ENCODE measurements at places on chromosomes 4 and X.

DNA sequence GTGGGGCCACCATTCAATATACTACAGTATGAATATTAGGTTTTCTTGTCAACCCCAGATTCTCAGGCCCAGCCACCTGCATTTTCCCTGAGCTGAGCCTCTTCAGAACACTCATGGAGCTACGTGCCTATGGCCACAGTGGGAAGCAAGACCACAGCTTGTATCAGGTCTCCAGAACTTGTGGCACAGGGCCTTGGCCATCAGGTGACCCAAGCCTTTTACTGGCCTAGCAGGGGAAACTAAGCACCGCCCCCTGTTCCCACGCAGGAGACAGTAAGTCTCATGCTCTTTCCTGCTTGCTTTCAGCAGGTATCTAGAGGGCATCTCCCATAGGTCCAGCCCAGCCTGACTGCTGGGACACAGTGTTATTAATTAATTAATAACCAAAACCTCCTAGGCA is 138.4 kb upstream of the MAMLD1 start:
- DNase-seq, result no peak

DNA sequence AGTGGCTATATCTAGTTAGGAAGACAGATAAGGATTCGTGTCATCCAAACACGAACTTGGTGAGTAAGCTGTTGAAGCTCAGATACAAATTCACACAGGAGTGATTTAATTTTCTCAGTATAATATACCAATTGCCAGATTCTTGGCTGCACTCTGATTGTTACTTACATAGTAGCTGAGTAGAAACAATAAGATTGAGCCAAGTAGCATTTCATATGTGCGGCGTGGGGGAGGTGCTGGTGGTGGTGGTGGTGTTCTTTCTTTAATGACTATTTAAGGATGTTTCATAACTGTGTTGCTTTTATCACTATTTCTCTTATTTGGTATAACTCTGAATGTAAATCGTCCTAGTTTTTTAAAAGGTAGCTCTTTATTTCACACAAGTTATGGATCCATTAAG is 102.9 kb downstream of the UGT8 start:
- no peak for DNase-seq

DNA sequence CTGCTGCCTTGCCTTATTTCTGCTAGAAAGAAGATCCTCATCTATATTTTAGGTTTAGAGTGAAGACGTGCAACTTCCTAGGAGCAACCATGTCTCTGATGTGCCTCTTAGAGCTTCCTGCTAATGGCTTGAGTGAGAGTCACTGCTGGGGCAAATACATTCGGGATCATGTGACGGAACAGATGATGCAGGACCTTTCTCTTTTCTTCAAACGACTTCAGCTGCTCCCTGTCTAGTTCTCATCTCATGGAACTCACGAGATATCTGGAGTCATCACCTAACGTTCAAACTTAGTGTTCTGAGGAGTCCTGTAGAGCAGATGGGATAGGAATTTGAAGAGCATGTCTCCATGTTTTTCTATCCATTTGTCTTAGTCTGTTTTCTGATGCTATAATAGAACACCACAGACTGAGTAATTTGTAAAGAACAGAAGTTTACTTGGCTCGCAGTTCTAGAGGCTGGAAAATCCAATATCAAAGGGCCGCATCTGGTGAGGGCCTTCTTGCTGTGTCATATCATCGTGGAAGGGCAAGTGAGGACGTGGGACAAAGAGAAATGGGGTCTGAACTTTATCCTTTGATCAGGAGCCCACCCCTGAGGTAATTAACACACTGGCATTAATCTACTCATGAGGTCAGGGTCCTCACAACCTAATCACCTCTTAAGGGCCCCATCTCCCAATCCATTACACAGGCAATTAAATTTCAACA is 43.5 kb upstream of the SCRG1 start:
- no peak for DNase-seq

DNA sequence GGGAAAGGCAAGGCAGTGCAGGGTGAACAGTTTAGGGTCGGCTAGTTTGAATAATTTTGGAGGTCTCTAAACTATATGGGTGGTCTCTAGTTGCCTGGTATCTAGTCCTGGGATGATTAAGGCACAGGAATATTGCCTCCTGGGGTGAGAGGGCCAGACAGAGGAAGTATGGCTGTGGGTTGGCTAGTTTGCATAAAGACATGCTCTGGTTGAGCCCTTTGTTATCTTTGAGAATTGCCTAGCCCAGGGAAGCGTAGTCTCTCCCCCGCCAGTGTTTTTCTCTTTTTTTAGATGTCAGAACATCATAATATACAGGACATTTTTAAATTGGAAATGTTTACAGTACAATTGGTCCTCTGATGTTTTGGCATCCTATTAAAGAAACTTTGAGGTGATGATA is 163.5 kb downstream of the PWWP3B start:
- DNase-seq, result peak; percentile 79

GRCh38 chrX:150570512-150570911 is 2.1 kb downstream of the MTM1 start:
- no peak for DNase-seq

DNA sequence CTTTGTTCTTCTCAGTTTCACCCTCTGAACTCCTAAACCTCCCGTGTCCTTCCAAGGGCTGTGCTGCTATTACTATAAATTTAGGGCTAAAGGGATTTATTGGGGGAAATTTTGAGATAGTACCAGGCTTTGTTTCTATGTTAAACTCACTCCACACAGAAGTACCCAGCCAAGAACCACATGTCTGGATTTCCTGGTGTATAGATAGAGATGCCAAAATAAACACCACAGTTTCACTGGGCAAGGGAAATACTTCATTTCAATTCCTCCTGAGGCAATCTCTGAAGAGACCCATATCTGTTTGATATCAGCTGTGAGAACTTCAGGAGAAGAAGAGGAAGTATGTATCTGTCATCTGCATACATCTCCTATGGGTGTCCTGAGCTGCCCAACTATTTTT is 21.7 kb upstream of the CLNK start:
- DNase-seq, result no peak

GRCh38 chrX:13764281-13764680 is 29.7 kb downstream of the OFD1 start:
- no peak for DNase-seq

DNA sequence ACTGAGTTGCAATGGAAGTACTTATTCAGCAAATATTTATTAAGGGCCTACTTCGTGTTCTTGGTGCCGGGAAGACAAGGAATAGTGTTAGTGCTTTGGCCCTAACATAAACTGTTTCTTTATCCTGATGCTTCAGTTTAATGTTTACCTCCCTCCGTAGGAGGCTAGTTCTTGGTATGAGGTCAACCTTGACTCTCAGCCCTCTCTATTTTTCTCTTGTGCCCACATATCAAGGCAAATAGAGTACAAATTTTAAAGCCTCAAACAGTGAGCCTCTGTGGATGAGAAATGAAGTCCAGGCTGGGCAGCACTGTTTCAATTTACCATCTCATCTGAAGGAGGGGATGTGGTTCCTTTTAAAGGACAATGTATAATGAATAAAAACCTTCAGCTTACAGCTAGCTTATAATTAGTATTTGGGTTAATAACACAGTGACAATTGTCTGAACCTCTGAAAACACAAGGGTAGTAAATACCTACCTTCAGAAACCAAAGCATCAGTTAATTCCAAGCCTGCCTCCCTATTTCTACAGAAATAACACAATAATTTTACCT is 68.5 kb downstream of the SH3RF1 start:
- no peak for DNase-seq

- DNase-seq, result no peak
Observed at GRCh38 chr4:8314691-8315255, 45.2 kb downstream of the HTRA3 start.

GRCh38 chr4:110163327-110164069 is 34.9 kb downstream of the ELOVL6 start:
- no peak for DNase-seq

- DNase-seq, result no peak
Observed at GRCh38 chr4:166197166-166197565, 324.1 kb downstream of the TLL1 start.

GRCh38 chr4:87266986-87267385 is 46.6 kb upstream of the KLHL8 start:
- no peak for DNase-seq

GRCh38 chr4:106652095-106652494 is 283.5 kb upstream of the GIMD1 start:
- no peak for DNase-seq

- no peak for DNase-seq
Observed at GRCh38 chr4:67727124-67727850, 26.3 kb upstream of the UBA6 start.

DNA sequence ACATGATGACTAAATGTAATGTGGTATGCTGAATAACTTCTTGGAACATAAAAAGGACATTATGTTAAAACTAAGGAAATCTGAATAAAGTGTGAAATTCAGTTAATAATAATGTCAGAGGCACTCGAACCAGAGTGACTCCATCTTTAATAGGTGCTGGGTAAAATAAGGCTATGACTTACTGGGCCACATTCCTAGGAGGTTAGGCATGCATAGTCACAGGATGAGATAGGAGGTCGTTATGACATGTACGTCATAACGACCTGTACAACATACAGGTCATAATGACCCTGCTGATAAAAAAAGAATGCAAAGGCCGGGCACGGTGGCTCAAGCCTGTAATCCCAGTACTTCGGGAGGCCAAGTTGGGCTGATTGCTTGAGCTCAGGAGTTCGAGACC is 28.9 kb upstream of the OPHN1 start:
- DNase-seq, result no peak

- no peak for DNase-seq
Observed at GRCh38 chrX:130179579-130180215, 7.9 kb downstream of the RAB33A start.

GRCh38 chr4:152443859-152444258 is 92.0 kb downstream of the FBXW7 start:
- DNase-seq, result no peak

- no peak for DNase-seq
Observed at GRCh38 chr4:37590016-37590415, 96.2 kb downstream of the RELL1 start.

- DNase-seq, result no peak
Observed at GRCh38 chr4:73885574-73886267, 16.5 kb downstream of the CXCL1 start.

- DNase-seq, result peak; percentile 28
Observed at GRCh38 chrX:55919367-55920221, 202.0 kb downstream of the RRAGB start.

- no peak for DNase-seq
Observed at GRCh38 chr4:68346461-68346860, 3.4 kb downstream of the YTHDC1 start.

DNA sequence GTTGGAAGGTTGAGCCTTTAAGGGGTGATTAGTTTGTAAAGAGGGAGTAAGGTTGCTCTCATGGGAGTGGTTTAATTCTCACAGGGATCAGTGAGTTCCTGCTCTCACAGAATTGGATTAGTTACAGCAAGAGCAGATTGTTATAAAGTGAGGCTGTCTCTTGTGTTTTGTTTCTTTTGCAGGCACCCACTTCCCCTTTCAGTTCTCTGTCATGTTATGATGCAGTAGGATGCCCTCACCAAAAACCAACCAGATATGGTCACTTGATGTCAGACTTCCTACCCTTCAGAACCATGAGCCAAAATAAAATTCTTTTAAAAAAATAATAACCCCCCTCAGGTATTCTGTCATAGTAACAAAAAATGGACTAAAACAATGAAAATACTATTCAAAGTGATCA is 19.9 kb upstream of the IGSF1 start:
- no peak for DNase-seq

GRCh38 chrX:133530960-133531359 is 115.7 kb upstream of the GPC4 start:
- no peak for DNase-seq

- no peak for DNase-seq
Observed at GRCh38 chr4:61294936-61295335, 94.8 kb downstream of the ADGRL3 start.

GRCh38 chr4:76485450-76485849 is 50.4 kb downstream of the SHROOM3 start:
- DNase-seq, result no peak

DNA sequence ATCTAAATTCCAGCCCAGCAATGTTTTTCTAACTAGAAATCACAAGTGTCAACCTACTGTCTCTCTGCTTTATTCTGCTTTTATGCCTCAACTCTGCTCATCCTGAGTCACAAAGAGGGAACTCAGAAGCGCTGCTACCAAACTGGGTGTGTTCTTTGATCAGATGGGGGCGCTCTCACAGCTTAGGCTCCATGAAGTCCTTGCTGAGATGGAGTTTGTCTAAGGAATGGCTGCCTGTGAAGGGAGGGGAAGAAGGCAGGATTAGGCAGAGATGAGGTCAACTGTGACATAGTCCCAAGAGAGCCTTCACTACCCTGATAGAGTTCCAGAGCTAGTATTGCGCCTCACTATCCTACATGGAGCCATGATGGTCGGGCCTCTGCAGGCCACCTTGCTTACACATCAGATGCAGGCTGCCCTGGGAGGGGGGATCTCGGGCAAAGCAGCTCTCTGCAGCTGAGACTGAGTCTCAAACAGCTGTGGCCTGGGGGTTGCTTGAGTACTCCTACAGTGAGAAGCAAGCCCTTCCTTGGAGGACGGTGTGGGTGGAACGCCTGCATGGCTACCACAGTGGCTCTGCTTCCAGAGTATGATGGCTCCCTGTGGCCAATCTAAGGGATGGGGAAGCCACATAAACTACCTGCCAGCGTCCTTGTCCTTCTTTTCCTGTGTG is 219.9 kb downstream of the CCNG2 start:
- no peak for DNase-seq

GRCh38 chr4:80751200-80751599 is 279.3 kb upstream of the BMP3 start:
- DNase-seq, result no peak

GRCh38 chrX:6372981-6373380 is 144.3 kb upstream of the NLGN4X start:
- no peak for DNase-seq

DNA sequence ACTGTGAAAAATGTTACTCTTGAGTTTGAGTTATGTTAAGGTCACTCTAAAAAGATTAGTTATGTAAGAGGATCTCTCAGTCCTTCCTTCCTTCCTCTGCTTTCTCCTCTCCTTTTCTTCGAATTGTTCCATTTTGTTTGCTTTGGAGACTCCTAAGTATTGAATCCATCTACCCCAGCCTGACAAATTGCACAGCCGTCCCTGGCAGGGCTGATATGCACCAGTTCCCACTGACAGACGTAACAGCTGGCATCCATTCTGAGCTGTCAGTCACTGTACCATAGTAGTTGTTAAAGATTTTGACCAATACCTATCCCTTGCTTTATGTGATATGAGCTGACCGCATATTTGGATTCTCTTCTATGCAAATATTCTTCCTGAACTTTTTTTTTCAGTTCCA is 210.7 kb upstream of the IGFBP7 start:
- DNase-seq, result no peak

- DNase-seq, result no peak
Observed at GRCh38 chrX:143472347-143472938, 44.8 kb downstream of the SPANXN3 start.

Data from NCI-H526 (cell line).